Uterus (tissue), 4 donors: ENCODE measurements at places on chromosomes 7 and 10. TPM values are rescaled to one million over a fixed set of nuclear protein-coding genes. Genes with fewer than 3 reads are reported as not detected.

Gene ZCCHC24
- 122 TPM for total RNA-seq

Gene SPDYE8
- total RNA-seq: not detected

Gene SOSTDC1
- total RNA-seq: 14.2 TPM

Gene THSD7A
- 16.2 TPM for total RNA-seq

Gene TMEM270
- 1.1 TPM for total RNA-seq

Gene SERPINE1
- 1.8 TPM for total RNA-seq

Gene RTKN2
- not detected for total RNA-seq

Gene MKI67
- total RNA-seq: under 0.01 TPM

Gene ZMYND11
- total RNA-seq: 114 TPM

Gene ZNF853
- total RNA-seq: 20.7 TPM

Gene ZNF804B
- 0.07 TPM for total RNA-seq

Gene CHAT
- total RNA-seq: not detected

Gene FRMD4A
- 7.9 TPM for total RNA-seq

Gene CHST3
- 12.3 TPM for total RNA-seq

Gene AKR1B15
- not detected for total RNA-seq

GRCh38 chr7:42753367-42753766 is 158.5 kb downstream of the C7orf25 start:
- no peak for DNase-seq

- no peak for DNase-seq
Observed at GRCh38 chr10:54940418-54940817, 139.4 kb upstream of the PCDH15 start.

GRCh38 chr7:32461484-32461883 is 28.7 kb downstream of the LSM5 start:
- no peak for DNase-seq

DNA sequence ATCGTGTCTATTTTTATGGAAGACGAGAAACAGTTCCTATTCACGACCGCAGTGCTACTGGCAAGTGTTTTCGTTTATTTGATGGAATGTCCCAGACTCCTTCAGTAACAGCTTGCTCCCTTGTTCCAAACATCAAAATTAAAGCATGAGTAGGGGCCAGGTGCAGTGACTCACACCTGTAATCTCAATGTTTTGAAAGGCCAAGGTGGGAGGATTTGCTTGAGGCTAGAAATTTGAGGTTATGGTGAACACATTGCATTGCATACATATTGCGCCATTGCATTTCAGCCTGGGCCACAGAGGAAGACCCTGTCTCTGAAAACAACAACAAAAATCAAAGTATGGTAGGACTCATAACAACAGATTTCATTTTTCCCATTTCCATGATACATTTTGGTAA is 22.8 kb downstream of the PTTG1IP2 start:
- no peak for DNase-seq

GRCh38 chr10:76066457-76066856 is 635.0 kb downstream of the LRMDA start:
- no peak for DNase-seq

GRCh38 chr7:157043745-157044144 is 33.3 kb upstream of the MNX1 start:
- DNase-seq: peak; percentile 48

GRCh38 chr7:44638611-44639557 is 32.5 kb downstream of the OGDH start:
- DNase-seq: peak; percentile 43

GRCh38 chr7:28729727-28730126 is 228.4 kb downstream of the TRIL start:
- DNase-seq: no peak

GRCh38 chr10:124619802-124620490 is 124.2 kb downstream of the FAM53B start:
- no peak for DNase-seq

- DNase-seq: no peak
Observed at GRCh38 chr10:107166403-107166802, 1.9 kb upstream of the SORCS1 start.

- no peak for DNase-seq
Observed at GRCh38 chr10:80461208-80462183, 7.4 kb downstream of the TSPAN14 start.

GRCh38 chr7:1531263-1531978 is 919 bp downstream of the MAFK start:
- DNase-seq: peak; percentile 49

- DNase-seq: no peak
Observed at GRCh38 chr7:96674565-96674964, 35.1 kb downstream of the SEM1 start.

GRCh38 chr7:79471699-79472098 is 18.2 kb upstream of the MAGI2 start:
- DNase-seq: no peak

- DNase-seq: peak; percentile 57
Observed at GRCh38 chr10:63106111-63106755, 26.9 kb upstream of the NRBF2 start.

- DNase-seq: no peak
Observed at GRCh38 chr7:150982351-150982750, 4.2 kb upstream of the KCNH2 start.

DNA sequence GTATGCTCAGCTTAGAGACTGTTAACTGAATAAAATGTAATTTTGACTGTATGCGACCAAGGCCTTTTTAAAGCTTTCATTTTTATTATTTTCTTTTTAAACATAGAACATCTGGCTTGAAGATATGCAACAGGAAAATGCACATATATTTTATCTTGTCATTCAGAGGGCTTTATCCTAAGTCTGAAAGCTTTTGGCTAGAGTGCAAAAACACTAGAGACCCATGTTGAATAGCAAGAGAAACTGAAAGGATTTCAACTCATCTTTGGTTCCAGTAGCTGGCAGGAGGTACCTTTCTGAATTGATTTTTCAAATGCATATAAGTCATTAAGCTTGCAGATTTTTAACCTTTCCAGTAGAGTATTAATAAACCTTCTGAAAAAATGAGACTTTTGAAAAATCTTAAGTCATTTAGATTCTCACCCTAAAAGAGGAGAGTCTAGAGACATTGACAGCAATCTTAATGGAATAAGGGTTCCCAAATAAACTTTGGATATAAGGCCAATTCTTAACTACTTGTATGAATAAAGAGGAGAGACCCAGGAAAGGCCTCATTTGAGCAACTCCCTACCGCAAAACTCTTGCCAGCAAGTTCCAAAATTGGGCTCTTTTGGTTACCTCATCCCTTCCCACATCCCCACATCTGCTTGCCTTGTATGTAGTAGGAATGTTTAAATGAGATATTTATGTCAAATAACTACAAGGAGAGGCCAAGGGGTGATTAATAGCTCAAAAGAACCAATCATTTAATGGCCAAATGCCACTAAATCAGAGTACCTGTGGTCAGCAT is 454.4 kb downstream of the HTR7 start:
- no peak for DNase-seq

- DNase-seq: no peak
Observed at GRCh38 chr10:63885156-63885555, 364.0 kb downstream of the REEP3 start.

DNA sequence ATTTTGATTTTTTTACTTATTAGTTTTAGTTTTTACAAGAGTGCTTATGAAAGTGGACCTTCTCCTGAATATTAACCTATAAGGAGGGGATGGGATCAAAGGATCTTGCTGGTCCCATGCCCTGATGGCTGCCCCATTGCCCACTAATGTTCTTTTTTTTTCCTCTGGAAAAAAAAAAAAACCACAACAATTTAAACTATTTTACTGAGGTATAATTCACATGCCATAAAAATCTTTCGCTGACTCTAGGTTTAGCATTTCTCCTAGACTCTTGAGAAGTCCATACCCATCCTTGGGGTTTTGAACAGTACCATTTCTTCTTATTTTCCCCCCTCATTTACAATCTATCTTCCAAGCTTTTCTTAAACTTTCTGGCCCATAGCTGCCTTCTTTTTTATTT is 481.8 kb downstream of the TFEC start:
- no peak for DNase-seq

GRCh38 chr10:75035975-75036708 is 75.3 kb upstream of the SAMD8 start:
- DNase-seq: no peak

- no peak for DNase-seq
Observed at GRCh38 chr10:11379771-11380170, 231.7 kb downstream of the USP6NL start.

GRCh38 chr10:103712898-103713498 is 142.4 kb downstream of the SH3PXD2A start:
- peak; percentile 88 for DNase-seq

GRCh38 chr7:118183428-118183785 is 557 bp upstream of the LSM8 start:
- no peak for DNase-seq

GRCh38 chr7:19295376-19295775 is 150.2 kb upstream of the FERD3L start:
- no peak for DNase-seq

DNA sequence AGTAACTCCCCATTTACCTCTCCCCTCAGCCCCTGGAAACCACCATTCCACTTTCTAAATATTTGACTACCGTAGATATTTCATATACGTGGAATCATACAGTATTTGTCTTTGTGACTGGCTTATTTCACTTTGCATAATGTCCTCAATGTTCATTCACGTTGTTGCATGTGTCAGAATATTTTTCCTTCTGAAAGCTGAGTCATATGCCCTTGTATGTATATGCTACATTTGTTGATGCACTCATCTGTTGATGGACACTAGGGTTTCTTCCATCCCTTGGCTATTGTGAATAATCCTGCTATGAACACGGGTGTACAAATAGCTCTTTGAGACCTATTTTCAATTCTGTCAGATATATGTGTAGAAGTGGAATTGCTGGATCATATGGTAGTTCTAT is 25.8 kb upstream of the TSPAN13 start:
- no peak for DNase-seq

GRCh38 chr10:61786728-61787127 is 114.8 kb upstream of the ARID5B start:
- DNase-seq: no peak

GRCh38 chr7:71184136-71184535 is 52.2 kb downstream of the GALNT17 start:
- no peak for DNase-seq

GRCh38 chr10:47225928-47226645 is 73.9 kb upstream of the GDF10 start:
- no peak for DNase-seq

DNA sequence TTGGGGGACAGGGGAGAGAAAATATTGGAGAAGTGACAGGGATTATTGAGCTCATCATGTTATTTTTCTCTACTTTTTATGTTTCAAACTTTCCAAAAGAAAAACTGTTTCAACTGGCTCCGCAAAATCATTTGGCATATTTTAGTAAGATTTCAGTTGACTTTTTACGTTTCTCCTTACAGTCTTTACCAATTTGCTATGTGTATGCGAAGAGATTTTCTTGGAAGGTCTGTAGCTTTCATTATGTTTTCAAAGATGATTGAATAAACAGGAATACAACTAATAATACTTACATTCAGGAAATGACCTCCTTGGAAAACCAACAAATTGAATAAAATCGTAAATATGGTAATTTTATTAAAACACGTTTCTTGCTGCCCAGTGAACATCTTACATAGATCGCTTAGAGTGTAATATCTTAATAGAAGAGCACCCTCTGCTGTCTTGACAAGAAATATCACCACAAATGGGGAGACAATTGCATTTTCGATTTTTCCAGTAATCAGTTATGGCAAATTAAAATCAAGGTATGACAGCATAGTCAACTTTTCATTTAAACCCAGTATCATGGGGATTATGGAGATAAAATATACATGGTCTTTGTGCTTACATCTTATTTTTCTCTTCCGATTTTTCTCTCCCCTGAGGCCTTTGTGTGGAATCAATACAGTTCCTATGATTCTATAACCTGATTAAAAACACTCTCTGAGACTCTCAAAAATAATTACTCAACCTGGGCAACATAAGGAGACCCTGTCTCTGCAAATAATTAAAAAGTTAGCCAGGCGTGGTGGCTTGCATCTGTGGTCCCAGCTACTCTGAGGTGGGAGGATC is 43.1 kb downstream of the MBL2 start:
- no peak for DNase-seq

- DNase-seq: peak; percentile 19
Observed at GRCh38 chr10:47050618-47051455, 139.6 kb downstream of the PTPN20 start.

- no peak for DNase-seq
Observed at GRCh38 chr10:62728479-62728878, 76.0 kb upstream of the ADO start.

DNA sequence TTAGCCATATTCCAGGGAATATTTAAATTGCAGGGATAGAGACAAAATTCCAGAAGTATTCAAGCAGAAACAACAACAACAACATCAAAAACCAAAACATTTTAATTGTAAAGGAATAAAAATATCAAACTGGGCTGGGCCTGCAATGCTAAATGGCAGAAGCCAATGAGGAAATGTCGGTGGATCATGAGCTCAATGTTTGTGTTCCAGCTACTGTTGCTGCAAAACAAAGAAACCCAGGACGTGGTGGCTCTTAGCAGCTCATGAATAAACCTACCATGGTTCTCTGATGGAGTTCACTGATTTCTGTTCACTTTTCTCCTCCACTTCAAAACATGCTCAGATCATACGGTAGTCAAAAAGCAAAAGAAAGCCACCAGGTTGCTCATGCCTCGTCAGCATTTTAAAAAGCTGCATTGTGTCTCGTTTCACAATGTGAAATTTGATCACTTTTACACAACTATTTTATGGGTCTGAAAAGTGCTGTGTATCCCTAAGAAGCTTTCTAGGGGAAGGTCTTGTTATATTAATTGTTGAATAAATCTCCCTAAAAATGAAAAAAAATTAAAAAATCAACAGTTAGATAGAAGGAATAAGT is 54.0 kb downstream of the ASNS start:
- no peak for DNase-seq

GRCh38 chr10:18554479-18554878 is 96.9 kb downstream of the NSUN6 start:
- DNase-seq: no peak

GRCh38 chr10:1119501-1119900 is 63.3 kb downstream of the WDR37 start:
- no peak for DNase-seq

DNA sequence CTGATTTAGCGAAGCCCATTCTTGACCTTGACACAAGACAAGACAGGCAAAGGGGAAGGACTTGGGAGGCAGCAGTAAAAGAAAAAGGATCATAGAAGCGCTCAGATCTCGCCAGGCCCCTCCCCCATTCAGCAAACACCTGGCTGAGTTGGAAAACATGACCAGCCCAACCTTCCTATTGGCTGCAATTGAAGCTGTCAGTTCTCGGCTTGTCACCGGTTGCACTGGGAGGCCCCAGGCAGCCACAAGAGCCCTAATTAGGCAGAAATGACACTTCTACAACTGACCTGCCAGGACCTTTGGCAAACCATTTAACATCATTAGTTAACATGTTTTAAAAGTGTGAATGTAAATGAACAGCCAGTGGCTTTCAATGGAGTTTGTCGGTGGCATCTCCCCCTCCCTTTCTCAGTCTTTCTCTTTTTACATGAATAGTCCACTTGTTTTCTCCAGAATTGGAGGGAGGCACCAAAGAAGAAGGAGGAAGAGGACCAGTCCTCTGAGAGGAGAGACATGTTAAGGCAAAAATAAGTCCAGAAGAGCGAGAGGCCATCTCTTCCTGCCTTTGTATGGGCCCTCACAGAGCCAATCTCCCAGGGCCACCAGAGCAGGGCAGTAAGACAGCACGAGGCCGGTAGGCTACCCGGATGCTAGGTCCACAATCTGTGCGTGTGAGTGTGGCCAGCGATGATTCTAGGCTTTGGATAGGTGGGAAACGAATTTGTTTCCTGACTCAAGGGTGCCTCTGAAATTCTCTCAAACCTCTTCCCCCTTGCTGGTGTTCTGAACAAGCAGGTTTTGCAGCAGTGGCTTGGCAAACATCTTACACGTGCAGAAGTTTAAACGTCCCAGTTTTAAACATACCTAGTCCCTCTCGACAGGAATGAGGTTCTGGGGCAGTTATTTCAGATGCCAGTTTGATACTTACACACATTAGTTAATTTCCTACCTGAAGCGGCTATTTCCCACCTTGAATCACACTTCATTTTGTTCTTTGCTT is 15.0 kb upstream of the ENO4 start:
- no peak for DNase-seq
